Hair follicular keratinocyte (primary cell): ENCODE measurements at places on chromosomes 7 and 10. TPM values are rescaled to one million over a fixed set of nuclear protein-coding genes. Genes with fewer than 3 reads are reported as not detected.

The MAGI2 gene
- total RNA-seq = 0.04 and 0.23 TPM in 2 replicates

The SDHAF3 gene
- total RNA-seq = 12.8 and 33.8 TPM in 2 replicates

The PHF14 gene
- 15.9 and 29.4 TPM in 2 replicates for total RNA-seq

The CYP2C19 gene
- not detected in 2 replicates for total RNA-seq

The COL26A1 gene
- total RNA-seq = not detected in 2 replicates

The KCNMA1 gene
- total RNA-seq = 1.3 and 3.4 TPM in 2 replicates

The LIPM gene
- not detected in 2 replicates for total RNA-seq

The BAG3 gene
- 58.0 and 72.6 TPM in 2 replicates for total RNA-seq

The RBAK gene
- total RNA-seq = 4.2 and 5.2 TPM in 2 replicates

The GPC2 gene
- 0.30 and 1.1 TPM in 2 replicates for total RNA-seq

The SPDYE11 gene
- total RNA-seq = not detected in 2 replicates

The LIPN gene
- total RNA-seq = not detected in 2 replicates

The PRSS2 gene
- not detected in 2 replicates for total RNA-seq

The SORBS1 gene
- total RNA-seq = 0.08 and 0.23 TPM in 2 replicates

The HOGA1 gene
- 0.55 and 1.2 TPM in 2 replicates for total RNA-seq

The GNAT3 gene
- not detected in 2 replicates for total RNA-seq

The ALOX5 gene
- total RNA-seq = 0.16 TPM in 1 of 2 replicates, not detected in the other

The OR9A2 gene
- not detected in 2 replicates for total RNA-seq

The MUC3A gene
- total RNA-seq = not detected in 2 replicates

The HOXA4 gene
- 1.6 TPM in 2 replicates for total RNA-seq
